ENCODE measurements at places on chromosomes 5 and 9.

DNA sequence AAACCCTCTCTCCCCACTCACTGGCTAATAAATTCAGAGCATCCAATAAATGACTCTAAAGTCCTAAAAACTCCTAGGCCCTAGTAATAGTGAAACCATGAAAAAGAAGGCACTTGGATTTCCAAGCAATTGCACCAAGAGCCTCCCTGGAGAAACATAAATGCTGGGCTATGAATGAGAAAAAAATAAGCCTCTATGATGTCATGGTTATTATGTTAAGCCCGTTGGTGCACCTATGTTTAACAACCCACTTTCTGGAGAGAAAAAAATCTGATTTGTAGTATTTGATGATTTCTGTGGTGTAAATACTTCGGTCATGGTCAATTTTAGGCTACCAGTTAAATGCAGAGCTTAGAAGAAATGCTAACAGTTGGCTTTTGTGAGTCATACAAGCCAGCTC, 8.4 kb downstream of the CFAP90 start:
- no peak for DNase-seq

GRCh38 chr5:139552893-139553575, 8.1 kb upstream of the UBE2D2 start:
- no peak for DNase-seq

- DNase-seq: no peak
Measured at GRCh38 chr9:14098486-14099180, 215.3 kb downstream of the NFIB start.

DNA sequence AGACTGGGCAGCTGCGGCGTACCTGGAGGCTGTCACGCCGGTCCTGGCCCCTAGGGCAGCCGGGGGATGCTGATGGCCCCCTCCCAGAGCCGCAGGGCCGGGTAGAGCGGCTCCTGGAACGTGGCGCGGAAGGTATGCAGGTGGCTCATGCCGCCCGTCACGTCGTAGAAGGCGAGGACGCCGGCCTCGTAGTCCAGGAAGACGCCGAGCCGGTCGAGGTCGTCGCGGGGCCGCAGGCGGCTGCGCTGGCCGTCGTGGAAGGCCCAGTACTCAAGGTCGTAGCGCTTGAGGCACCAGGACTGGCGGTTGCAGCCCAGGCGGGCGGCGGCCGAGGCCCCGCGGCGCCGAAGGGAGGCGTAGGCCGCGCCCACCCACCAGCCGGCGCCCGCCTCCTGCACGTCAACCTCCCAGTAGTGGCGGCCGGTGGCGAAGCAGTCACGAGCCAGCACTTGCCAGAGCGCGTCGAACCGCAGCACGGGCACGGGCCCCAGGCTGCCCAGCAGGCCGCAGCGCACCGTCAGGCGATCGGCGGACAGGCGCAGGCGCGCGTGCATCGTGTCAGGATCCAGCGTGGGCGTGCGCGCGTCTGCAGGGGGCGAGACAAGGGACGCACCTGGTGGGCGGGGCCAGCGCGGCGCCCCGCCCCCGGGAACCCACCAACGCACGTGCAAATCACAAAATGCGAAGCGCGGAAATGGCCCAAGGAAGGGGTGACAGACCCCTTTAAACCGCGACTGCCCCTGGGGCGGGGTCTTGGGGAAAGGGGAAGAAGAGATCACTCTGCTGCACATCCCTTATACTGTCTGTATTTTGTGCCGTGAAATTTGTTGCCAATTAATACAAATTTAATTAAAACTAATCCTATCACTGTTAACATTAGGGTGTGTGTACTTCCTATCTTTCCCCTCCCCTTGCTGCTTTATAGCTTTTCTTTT, 31.2 kb downstream of the NANS start:
- no peak for DNase-seq

DNA sequence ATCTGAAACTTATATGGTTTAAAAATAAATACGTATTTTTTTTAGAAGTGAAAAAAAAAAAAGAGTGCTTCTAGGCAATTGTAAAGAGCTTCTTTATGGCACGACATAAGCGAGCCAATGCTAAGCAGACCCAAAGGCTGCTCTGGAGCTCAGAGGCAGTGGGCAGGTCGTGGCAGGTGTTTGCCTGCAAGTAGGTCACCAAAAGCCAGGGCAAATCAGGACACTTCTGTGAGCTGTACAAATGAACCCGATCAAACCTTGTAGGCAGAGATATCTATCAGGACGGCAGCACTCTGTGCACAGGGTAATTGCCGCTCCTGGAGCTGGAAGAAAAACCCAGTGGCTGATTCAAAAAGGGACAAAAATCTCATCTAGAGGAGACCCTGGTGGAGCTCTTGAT, 75.9 kb downstream of the IRX2 start:
- DNase-seq: no peak

GRCh38 chr9:88953381-88954029, 37.8 kb upstream of the S1PR3 start:
- DNase-seq: peak; percentile 63

DNA sequence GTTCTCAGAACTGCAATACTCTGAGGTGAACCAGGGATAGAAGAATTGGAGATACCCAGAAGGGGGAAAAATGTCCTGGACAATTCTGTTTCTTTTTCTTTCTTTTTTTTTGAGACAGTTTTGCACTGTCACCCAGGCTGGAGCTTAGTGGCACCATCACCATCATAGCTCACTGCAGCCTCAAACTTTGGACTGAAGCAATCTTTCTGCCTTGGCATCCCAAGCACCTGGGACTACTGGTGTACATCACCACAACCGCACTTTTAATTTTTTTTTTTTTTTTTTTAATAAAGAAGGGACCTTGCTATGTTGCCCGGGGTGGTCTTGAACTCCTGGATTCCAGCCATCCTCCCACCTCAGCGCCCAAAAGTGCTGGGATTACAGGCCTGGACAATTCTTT, 1.9 kb downstream of the EMB start:
- DNase-seq: no peak

- no peak for DNase-seq
Measured at GRCh38 chr5:31924005-31924404, 250.1 kb downstream of the GOLPH3 start.

GRCh38 chr9:126327006-126327713, 531 bp downstream of the MVB12B start:
- peak; percentile 57 for DNase-seq

- DNase-seq: no peak
Measured at GRCh38 chr5:1660001-1660400, 136.2 kb upstream of the LPCAT1 start.

DNA sequence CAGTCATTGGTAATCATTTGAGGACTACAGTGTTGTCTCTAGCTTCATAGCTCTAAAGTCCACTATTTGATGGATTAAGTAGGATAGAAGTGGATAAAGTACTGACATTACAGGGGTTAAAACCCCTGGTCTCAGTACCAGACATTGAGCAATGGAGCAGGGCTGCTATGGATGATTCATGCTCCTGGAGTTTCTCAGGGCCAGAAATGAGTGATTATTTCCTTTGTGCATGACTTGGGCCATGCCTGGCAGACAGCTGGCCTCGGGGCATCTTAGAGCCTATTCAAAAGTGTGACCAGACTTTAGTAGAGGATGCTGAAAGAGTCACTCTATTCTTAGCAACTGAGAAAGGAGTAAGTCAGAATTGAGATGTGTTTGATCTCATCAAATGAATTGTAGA, 350.7 kb upstream of the TLE4 start:
- DNase-seq: no peak

- DNase-seq: peak; percentile 78
Measured at GRCh38 chr9:136596630-136597031, 50.8 kb upstream of the NOTCH1 start.

DNA sequence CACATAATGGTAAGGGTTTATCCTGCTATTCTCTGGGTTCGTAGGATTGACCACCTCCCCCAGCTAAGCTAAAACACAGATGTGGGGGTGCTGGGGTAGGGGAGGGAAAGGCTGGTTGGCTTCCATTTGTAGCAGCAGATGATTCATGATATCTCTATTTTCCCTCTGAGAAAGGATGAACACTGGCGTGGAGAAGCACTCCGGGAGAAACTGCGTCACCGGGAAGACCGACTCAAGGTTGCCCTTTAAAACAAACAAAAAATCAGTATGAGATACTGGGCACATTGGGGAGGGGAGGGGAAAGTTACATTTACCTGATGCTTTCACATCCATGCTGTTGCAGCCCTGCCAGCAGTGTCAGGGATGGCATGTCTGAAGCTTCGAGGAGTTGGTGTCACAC, 28.2 kb downstream of the RAB14 start:
- no peak for DNase-seq

- no peak for DNase-seq
Measured at GRCh38 chr5:37835380-37835973, 4.4 kb downstream of the GDNF start.

GRCh38 chr9:94666364-94667099, 27.2 kb upstream of the FBP1 start:
- no peak for DNase-seq

- no peak for DNase-seq
Measured at GRCh38 chr5:34491251-34491620, 164.9 kb upstream of the RAI14 start.

DNA sequence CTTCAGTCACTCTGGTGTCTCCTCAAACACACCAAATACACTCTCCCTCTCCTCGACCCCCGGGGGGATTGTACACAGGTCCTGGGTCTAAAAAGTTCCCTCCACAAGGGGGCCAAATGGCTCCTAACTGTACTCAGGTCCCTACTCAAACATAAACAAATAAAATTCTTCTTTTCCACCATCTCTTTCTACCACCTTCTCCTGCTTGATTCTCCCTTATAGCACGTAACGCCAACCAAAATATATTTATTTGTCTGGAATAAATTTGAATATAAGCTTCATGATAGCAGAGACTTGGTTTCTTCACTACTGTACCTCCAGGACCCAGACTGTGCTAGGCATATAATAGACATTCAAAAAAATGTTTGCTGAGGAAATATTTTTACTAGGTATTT, 21.4 kb downstream of the ZNF608 start:
- DNase-seq: no peak

DNA sequence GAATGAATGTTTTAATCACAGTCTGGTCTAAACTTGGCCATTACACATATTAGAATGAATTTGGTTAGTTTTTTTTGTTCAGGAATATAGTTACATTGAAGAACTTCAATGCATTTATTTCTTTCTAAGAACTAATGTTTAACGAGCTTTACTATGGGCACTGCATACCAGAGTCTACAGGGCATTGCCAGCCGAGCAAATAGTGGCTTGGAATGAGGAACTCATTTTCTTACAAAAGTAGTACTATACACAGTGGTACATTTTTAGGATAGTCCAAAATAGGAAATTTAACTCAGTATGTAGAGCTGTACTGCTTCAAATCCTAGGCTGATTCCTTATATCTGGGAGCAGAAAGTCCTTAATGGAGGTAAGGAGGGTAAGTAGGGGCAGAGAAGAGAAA, 155.4 kb downstream of the CARTPT start:
- no peak for DNase-seq

DNA sequence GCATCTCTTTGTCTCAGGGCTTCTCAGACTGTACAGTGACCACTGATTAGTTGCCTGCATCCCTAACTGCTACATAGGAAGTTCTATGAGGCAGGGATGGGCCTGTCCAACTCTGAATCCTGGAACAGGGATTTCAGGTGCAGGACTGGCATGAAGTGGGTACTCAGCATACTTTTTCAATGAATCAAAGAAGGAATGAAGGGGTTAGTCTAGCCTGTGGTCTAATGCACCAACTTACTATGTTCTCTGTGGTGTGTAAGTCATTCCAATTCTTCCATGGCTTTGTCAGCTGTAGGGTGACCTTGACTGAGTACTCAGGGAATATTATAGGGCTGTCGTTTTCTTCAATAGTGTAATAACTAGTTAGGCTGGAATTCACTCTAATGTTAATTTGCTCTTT, 8.3 kb downstream of the COL15A1 start:
- no peak for DNase-seq

- no peak for DNase-seq
Measured at GRCh38 chr5:103435136-103435889, 127.3 kb downstream of the NUDT12 start.

GRCh38 chr5:464843-465590, 22.0 kb downstream of the EXOC3 start:
- DNase-seq: no peak

GRCh38 chr5:32027093-32027716, 146.9 kb downstream of the GOLPH3 start:
- DNase-seq: peak; percentile 87

- no peak for DNase-seq
Measured at GRCh38 chr5:181163487-181164075, 16.2 kb downstream of the OR2V2 start.

DNA sequence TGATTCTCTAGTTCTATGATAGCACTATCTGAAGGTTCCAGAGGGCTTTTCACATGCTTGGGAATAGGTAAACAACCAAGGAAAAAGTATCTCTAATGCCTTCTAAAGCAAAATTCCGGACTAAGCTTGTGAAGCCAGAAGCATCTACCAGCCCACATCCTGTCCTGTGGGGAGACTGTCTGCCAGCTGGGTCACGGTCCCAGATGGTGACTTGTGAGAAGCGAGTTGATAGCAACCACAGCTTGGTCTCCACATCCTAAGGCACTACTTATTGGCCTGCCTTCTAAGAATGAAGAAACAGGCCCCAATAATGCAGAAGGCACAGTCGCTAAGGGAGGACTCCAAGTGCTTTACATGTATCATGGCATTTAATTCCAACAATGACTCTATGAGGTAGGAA, 184.1 kb upstream of the ADRA1B start:
- DNase-seq: no peak

- no peak for DNase-seq
Measured at GRCh38 chr5:174706997-174707572, 17.3 kb upstream of the MSX2 start.

DNA sequence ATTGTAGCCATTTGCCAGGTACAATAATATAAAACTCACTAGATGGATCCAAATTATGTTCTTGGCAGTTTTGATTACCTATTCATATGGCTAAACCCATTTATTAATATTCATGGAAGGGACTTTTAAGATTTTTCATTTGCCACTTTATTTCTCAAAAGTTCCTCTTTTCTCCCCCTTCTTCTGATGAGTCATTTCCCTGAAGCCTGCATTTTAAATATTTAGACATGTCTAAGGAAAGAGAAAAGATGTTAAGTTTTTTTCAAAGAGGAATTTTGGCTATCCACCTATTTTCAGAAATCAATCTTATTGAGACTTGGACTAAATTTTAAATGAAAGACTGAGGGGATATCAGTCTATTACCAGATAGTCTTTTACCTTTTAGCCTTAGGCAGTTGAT, 1189.4 kb downstream of the EFNA5 start:
- DNase-seq: no peak

DNA sequence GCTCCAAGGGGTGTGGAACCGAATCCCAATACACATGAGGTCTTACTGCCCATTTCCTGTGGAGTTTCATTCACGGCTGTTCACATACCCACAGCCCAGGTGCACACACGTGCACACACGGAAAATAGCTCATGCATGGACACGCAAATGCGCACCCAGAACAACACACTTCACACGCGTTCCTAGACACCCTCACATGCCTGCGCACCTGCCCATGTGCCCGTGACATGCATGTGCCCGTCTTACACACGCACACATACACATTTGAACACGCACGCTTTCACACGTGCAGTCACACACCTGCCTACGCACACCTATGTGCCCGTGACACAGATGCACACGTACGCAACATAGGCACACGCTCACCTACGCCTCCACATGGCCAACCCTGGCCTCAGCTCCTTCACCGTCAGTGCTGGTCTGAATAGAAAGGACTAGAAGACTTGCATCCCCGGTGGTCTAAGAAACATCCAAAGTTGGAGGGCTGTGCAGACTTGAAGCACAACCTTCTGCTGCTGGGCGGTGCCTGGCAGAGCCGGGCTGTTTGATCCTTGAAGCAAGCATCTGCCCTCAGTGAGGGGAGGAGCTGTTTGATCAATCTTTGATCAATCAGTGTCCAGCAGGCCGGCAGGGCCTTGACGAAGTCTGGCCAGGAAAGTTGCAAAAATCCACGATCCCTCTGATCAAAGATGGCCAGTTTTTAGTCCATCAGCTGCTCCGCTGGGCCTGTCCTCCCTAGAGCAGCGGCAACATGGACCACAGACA, 164.7 kb downstream of the OLFM1 start:
- DNase-seq: no peak
